Kidney epithelial cell (primary cell): ENCODE measurements at places on chromosomes 6 and 20.

GRCh38 chr6:2792330-2793110 is 27.3 kb downstream of the WRNIP1 start:
- no peak for DNase-seq

DNA sequence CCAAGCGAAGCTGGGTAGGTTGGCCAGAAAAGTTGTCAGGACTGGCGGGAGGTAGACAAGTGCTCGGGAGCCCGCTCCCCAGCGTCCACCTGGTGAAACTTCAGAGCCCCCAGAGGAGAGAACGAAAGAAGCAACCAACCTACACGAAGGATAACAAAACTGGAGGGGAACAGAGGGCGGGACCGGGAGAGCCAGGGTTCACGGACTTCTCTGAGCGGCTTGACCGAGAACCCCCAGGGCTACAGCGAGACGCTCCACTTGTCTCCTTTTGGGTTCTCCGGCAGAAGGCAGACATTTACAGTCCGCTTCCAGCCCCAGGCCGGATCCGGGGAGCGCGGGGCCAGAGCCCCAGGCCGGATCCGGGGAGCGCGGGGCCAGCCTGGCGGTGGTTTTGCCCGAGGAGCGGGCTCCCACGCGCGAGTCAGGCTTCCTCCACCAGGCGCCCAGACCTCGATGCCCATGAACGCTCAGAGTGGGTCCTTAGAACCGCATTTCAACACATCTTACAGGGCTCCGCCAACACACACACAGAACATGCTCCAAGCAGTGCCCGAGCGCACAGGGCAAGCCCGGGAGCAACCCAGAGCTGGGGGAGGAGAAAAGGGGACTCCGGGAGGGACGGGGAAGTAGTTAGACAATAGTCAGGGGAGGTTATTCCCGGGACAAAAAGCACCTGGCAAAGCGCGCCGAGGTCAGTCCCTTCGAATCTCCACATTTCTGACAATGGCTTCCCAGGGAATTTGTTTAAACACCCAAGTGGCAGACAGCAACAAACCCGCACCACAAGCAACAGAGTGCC is 1.1 kb downstream of the PTPRK start:
- no peak for DNase-seq

- DNase-seq, result no peak
Observed at GRCh38 chr20:50646483-50646996, 44.8 kb downstream of the RIPOR3 start.

DNA sequence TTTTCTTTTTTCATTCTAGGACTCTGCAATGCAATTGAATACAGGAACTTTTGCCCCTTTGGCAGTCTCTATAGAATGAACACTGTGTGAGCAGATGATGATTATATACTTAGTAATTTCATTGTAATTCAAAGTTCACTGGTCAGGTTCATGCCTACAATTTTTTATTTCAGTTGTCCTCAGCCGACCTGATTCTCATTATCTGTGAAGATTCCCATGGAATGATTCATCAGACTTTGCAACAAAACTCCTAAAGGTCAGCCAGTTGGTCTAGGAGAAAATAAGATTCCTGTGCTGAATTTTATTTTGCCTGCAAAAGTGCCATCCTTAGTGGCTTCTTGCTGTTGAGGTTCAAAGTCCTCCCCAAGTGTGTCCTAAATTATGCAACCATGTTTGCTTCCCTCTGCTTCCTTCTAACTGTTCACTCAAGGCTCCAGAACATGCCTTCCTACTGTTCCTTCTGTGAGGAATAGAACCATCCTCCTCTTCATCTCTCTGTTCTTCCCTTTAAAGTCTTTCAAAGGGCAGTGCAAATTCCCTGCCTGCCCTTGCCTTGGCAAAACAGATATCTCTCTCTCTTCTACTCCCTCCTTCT is 194.2 kb upstream of the CNR1 start:
- DNase-seq, result no peak

- DNase-seq, result peak; percentile 100
Observed at GRCh38 chr6:90369024-90369519, 72.4 kb upstream of the BACH2 start.

DNA sequence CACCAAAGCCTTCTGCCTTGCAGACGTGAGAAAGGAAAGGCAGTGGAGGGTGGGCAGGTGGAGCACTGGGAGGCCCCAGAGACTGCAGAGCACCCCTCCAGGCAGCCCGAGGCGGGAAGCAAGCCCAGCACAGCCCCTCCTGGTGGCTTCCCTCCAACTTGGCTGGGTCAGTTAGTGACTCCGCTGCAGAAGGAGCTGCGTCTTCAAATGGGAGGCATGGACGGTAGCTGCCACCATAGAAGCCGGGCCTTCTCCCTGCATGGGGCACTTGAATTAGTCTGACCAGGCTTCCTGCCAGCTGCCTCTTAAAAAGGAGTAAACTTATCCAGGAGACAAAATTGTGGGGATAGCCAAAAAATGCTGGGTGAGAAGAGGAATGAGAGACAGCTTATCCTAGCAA is 88.0 kb upstream of the RPS6KA2 start:
- DNase-seq, result no peak

GRCh38 chr6:110511401-110511800 is 35.0 kb upstream of the SLC22A16 start:
- DNase-seq, result no peak

- DNase-seq, result no peak
Observed at GRCh38 chr6:121492536-121492935, 57.1 kb downstream of the GJA1 start.

DNA sequence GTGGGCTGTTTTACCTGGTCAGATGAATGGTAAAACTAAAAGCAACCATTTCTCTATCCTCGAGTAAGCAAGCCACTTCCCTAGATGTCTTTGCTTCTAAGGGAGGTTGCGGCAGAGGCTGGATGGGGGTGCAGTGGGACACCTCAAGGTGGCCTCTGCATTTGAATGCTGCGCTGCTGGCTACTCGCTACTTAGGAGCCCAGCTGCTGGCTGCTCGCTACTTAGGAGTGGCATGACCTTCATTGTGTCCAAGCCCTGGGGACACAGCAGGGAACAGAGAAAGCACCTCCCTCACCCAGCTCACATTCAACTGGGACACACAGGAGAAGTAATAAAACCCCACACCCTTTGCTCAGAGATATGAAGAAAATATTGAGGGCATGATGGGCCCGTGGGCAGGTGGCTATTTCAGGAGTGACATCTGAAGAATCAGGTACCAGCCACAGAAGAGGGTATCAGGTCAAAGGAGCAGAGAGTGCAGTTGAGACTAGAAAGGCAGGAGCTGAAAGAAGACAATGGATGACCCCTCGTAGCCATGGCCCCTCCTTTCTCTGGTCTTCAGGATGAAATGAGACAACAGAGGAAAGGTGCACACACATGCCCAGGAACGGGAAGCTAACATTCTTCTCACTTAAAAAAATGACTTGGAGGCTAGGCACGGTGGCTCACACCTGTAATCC is 149.4 kb downstream of the ZMYND8 start:
- DNase-seq, result no peak

- DNase-seq, result no peak
Observed at GRCh38 chr6:151275121-151275520, 35.4 kb downstream of the AKAP12 start.

DNA sequence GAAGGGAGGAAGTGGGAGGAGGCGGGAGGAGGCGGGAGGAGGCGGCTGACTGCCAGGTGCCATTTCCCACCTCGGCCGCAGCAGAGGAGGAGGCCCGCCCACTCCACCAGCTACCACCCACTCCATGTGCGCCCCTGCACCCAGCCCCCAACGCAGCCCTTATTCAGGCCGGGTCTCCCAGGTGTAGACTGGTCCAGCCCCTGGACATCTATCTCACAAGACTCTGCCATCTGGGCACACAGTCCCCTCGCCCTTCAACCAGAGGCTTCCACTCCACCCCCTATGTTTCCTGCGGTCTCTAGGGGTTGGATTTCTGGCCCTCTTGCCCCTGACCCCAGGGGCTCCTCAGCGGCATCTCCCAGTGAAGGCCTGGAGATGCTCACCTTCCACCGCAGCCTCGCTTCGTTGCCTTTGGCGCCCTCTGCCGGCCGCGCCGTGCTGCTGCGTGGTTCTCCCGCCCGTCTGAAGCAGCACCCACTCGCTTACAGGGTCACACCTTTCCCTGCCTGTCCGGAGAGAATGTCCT is 32.6 kb upstream of the FAM83D start:
- DNase-seq, result no peak

DNA sequence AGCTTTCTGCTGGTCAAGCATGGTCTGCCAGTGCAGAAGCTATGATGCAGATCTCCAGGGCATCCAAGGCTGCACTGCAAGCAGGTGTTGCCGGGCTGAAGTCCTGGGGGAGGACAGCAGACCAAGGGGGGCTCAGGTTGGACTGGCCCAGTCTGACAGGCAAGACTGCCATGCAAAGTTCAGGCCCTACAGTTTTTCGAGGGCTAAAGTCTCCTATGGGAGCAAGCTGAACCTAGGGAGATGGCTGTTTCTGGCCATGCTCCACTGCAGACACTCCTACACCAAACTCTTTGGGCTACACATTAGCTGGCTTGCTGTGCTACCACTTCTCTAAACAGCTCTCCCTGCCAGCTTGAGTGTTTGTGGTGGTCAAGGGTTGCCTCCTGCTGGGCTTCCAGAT is 130.0 kb upstream of the SYNCRIP start:
- DNase-seq, result no peak

DNA sequence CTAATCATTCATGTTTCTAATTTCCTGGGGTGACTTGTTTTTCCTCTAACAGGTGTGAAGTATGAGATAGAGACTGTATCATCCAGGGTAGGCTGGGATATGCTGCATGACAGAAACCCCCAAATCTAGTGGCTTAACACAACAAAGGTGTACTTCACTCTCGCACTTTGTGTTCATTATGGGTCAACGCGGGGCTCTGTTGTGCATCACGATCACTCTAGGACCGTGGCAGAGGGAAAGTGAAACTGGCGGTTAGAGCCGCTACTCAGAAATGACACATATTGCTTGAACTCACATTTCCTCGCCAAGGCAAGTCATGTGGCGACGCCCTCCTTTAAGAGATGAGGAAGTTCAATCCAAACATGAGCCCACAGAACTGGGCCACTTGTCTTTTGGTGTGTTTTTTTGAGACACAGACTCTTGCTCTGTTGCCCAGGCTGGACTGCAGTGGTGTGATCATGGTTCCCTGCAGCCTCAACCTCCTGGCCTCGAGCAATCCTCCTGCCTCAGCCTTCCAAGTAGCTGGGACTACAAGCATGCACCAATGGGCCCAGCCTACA is 41.3 kb downstream of the PCNA start:
- no peak for DNase-seq

DNA sequence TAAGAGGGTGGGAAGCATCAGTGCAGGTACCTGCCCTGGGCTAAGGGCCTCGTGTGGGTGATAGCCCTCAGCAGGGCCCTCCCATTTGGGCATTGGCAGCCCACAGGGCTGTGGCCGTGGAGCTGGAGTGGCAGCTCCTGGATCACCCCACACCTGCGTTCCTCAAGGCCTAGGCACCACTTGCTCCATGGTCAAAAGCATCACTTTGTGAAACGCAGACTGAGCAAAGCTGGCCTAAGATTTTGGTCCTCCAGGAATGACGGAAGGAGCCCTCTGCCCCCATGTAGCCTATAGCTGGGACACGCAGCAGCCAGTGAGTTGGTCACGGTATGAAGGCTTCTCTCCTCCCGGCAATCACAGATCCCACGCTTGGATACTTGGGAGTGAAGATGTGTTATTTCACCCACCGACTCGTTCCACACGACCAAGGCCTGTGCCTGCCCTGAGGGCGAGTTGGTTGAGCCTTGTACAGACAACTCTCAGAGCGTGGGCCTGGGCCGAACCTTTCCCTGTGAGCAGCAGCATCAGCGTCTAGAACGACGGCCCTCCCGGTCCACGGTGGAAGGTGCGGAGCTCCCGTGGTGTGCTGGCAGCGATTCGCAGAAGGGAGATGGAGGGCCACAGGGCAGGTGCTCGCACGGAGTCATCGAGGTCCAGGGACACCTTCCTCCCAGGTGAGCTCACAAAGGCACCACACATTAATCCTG is 39.7 kb downstream of the THBS2 start:
- DNase-seq, result no peak

DNA sequence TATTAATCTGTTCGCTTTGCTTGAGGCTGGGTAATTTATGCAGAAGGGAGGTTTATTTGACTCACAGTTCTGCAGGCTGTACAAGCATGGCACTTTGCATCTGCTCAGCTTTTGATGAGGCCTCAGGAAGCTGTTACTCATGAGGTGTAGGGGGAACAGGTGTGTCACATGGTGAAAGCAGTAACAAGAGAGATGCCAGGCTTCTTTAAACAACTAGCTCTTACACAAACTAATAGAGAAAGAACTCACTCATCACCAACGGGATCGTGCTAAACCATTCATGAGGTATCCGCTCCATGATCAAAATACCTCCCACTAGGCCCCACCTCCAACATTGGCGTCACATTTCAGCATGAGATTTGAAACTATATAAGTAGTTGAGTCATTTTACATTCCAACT is 34.4 kb upstream of the GCLC start:
- no peak for DNase-seq

- no peak for DNase-seq
Observed at GRCh38 chr6:39082310-39082709, 32.7 kb downstream of the SAYSD1 start.

DNA sequence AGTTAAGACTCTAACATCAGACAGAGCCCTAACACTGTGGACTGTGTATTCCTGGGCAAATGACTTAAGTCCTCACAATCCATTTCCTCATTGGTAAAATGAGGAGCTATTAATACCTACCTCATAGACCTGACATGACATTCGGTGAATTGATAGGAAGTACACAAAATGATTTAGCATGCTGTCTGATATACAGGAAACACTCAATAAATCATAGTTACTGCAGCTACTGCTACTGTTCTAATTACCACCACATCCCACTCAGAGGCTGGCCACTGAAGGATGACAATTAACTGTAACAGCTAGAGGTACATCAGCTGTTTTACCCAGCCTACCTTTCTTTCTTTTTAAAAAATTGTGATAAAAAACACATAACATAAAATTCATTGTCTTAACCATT is 87.7 kb downstream of the PLCG1 start:
- DNase-seq, result no peak

GRCh38 chr6:149855040-149855654 is 9.0 kb downstream of the LRP11 start:
- DNase-seq, result peak; percentile 82

DNA sequence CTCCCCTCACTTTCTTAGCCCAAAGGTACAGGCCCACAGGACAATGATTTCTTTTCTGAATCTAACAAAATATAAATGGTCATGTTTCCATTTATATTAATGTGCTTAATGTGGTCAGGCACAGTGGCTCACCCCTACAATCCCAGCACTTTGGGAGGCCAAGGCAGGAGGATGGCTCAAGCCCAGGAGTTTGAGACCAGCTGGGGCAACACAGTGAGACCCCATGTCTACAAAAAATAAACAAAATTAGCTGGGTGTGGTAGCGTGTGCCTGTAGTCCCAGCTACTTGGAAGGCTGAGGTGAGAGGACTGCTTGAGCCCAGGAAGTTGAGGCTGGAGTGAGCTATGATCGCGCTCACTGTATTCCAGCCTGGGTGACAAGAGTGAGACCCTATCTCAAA is 77.2 kb upstream of the TULP1 start:
- no peak for DNase-seq

DNA sequence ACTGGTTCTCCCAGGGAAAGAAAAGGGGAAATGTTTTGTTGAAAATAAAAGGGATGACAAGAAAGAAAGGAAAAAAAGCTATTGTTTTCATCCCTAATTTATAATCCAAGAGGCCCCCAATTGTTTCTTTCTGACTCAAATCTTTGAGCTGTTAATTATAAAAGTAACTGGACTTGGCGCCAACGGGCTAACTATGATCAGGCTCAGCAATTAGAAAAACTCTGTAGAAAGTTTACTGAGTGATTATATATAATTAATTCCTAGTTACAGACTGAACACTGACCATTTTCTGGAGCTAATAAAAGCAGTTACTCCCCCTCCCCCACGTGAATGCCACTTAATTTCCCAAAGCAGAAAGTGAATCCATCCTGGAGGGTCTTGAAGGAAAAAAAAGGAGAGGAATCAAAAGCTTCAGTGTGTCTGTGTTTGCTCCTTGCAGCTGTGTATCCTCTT is 3.2 kb downstream of the ZMYND8 start:
- no peak for DNase-seq
